ENCODE measurements at places on chromosomes 11 and 22.

DNA sequence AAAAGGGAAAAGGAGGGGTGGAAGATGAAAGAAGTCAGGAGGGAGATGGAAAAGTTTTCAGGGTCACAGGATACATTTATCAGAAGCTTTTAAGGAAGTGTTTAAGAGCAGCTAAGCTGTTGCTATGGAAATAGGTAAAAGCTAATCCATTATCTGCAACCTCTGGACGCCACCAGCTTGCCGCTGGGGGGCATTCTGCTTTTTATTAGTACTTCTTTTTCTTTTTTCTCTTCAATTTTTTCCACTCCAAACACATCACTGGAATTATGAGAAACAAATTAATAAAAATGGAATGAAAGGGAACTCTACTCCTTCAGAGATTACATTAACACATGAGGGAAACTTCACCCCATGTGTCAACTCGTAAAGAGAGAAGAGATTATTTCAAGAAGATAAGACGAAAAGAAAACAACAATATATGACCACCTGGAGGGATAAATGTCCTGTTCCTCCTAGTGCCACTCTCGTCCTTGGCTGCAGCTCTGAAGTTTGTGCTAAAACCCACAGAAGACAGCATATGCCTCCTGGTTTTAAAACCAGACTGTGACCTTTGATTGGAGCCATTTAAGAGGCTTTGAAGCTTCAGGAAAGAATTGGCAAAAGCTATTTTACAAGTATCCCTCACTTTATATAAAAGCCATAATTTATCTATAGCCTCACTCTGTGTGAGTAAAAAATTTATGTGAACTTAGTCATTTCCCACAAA is 972.8 kb downstream of the OPCML start:
- DNase-seq = no peak

GRCh38 chr11:113446112-113446511 is 29.1 kb downstream of the DRD2 start:
- DNase-seq = peak; percentile 15

- no peak for DNase-seq
Measured at GRCh38 chr11:15367695-15368094, 253.0 kb downstream of the INSC start.

DNA sequence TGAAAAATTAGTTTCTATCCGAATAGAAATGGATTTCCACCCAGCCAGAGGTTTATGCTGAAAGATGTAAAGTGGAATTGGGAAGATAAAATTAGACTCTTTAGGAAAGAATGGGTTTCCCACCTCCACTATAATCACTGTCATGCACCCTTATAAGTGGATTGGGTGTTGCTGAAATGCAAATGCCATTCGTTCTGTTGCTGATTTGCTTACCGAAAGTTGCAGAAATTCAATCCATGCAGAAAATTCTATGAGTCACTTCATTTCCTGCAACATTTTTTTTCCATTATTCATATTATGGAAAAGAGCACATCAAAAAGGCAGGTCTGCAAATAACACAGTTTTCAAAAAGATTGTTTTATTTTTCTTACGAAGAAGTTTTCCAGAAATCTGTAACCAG is 65.6 kb downstream of the LDLRAD3 start:
- DNase-seq = peak; percentile 40

DNA sequence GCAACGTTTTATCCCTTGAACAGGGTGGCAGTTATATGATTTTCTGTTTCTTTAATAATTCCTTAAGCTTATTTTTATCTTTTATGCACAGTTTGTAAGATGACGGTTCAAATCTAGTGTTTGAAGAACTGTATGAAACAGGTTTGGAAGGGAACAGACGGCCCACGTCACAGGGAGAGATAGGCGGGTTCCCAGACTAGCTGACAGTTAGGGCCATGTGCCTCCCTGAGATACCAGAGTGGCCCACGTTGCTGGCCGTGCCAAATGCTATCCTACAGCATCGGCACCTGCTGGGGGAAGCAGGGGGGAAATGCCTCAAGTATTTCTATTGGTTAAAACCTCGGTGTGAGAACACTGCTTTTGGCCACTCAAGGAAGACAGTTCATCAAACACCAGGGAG is 50.2 kb upstream of the BID start:
- no peak for DNase-seq

GRCh38 chr11:68969386-68969785 is 11.4 kb downstream of the MRGPRD start:
- DNase-seq = no peak

DNA sequence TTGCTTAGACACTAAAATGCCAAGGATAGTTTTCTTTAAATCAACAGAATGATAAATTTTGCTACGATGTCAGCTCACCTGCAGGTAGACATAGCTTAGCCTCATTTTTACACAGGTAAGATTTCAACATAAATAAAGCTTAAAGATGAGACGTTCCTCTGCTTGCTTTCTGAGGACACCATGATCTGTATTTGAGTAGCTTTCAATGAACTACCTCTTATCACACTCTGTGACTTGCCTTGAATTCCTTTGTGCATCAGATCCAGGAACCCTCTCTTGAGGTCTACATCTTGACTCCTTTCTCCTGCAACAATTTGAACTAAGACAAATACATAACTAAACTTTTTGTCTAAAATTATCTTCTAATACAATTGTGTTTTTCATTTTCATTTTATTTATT is 26.1 kb upstream of the OR8I2 start:
- DNase-seq = no peak

- no peak for DNase-seq
Measured at GRCh38 chr11:66007201-66007634, 4.6 kb upstream of the CST6 start.

- DNase-seq = no peak
Measured at GRCh38 chr11:61295596-61295926, 445 bp upstream of the VWCE start.

GRCh38 chr11:133832991-133833897 is 12.1 kb downstream of the SPATA19 start:
- no peak for DNase-seq

DNA sequence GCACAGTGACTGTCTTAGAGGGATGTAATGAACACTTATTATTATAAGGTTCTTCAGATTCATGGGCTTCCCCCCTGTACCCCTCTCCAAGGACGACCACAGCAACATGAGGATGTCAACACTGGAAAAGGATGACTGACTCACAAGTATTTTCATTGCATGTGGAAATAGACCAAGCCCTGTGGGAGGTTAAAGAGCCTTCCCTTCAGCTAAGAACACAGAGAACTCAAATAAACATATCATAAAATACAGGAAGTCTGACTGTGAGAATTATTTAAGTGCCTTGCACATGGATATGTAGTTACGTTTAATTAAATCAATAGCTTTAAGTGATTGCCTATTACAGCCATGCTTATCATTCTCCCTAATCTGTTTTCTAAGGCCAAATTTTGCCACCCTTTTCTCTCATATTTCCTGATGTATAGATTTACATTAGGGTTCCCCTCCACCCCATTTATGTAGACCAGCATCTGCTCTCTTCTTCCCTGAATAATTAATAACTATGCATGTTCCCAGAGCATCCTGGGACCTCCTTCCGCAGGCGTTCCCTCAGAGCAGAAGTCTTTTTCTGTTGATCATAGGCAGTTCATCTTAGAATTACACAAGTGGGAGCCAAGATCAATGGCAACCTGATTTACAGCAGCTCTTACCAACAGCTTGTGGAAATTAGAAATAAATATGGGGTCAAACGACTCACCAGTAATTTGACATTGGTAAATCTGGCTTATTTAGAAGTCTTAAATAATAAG is 226.9 kb downstream of the OPCML start:
- no peak for DNase-seq

DNA sequence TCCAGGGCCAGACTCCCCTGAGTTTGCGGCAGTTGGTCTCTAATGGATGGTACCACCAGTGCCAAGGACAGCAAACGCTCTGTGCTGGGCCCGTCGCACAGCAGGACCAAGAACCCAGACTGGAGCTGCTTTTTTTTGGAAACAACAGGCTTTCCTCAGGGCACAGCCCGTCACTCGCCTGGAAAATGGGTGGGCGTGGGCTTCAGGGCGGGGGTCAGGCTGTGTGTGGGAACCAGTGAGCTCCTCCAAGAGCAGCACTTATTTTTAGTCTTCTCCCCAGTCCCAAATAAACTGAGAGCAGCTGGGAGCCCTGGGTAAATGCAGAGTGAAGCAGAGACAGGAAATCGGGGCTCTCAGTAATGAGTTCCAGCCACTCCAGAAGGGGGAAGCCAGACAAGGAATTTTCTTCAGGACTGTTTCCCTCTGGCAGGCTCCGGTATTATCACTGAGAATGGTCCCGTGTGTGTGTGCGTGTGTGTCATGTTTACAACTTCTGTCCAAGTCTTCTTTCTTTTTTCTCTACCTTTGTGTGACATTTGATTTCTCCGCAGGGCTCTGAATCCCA is 63.0 kb downstream of the PPFIBP2 start:
- no peak for DNase-seq

- DNase-seq = no peak
Measured at GRCh38 chr22:40312050-40312449, 34.2 kb upstream of the ADSL start.

DNA sequence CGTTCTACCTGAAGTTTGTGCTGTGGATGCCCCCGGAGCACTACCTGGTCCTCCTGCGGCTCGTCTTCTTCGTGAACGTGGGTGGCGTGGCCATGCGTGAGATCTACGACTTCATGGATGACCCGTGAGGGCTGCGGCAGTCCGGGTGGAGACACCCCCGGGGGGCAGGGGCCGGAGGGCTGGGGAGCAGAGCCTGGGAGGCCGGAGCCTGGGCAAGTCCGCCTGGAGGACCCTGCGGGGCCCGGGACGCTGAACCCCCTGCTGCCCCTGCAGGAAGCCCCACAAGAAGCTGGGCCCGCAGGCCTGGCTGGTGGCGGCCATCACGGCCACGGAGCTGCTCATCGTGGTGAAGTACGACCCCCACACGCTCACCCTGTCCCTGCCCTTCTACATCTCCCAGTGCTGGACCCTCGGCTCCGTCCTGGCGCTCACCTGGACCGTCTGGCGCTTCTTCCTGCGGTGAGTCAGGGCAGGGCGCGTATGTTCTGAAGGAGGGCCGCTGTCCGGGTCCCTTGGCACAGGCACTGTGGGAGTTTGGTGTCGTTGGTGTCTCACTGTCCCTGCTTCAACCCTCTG is 17.3 kb downstream of the RNH1 start:
- no peak for DNase-seq

DNA sequence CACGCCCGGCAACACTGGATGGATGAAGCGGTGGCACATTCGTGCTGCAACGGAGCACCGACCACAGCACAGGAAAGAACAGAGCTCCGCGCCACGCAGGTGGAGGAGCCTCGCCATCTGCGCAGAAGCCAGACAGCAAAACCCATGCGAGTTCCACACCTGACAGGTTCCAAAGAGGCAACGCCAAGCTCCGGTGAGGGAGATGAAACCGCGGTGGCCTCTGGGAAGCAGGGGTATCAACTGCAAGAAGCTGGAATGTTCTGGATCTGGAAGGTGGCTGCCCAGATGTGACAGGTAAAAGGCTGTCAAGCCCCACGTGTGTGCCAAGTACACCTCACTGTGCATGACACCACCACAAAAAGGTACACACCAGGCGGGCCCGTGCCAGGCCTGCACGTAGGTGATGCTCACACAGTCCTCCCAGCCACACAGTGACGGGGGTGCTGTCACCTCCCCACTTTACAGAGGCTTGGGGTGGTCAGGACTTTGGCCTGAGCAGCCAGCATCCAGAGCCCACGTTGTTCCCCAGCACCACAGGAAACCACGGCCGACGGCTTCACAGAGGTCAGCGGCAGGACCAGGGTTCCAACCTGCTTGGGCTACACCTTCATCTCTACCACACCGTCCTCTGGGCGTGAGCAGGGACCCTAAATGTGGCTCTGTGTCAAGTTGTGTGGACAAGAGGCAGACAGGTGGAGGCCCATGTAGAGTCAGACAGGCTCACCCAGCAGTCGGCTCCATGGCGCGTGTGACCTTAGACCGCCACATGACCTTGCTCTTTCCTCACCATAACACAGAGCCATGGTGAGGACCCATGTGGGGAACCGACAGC is 19.7 kb upstream of the EFCAB6 start:
- DNase-seq = no peak

- no peak for DNase-seq
Measured at GRCh38 chr11:116545912-116546311, 226.9 kb downstream of the BUD13 start.

DNA sequence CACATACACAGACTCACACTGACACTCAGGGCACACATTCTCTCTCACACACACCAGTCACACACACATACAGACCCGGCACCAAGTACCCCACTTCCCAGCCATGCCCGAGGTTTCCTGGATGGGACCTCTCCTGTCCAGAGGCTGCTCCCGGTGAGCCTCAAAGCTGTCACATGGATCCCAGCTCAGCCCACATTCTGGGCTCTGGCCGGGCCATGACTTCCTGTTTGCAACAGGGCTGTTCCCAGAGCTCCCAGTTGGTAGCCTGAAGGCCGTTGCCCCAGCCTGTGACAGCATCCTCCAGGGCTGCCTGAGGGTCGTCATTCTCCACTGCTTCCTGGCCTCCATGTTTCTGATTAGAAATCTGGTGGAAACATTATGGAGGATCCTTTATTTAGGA is 14.6 kb upstream of the CYP2D6 start:
- DNase-seq = no peak

DNA sequence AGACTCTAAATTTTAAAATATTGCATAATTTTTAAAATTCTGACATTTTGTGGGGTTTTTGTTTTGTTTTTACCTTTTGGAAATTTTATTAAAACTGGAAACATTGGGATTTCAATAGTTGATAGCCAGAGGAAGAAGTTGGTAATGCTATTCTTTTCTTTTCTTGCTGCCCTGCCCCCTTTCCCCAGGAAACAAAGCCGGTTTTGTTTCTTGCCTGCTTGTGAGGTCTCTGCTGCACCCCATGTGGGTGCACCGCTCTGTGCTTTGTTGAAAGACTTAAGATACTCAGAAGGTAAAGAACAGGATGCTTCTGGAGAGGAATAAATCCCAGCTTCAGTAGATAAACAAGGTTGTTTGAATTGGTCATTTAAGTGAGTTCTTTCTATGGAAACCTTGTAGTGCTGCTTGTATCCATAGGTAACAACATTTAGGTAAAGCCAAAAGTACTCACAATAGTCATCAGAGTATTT is 87.5 kb downstream of the YAP1 start:
- no peak for DNase-seq

DNA sequence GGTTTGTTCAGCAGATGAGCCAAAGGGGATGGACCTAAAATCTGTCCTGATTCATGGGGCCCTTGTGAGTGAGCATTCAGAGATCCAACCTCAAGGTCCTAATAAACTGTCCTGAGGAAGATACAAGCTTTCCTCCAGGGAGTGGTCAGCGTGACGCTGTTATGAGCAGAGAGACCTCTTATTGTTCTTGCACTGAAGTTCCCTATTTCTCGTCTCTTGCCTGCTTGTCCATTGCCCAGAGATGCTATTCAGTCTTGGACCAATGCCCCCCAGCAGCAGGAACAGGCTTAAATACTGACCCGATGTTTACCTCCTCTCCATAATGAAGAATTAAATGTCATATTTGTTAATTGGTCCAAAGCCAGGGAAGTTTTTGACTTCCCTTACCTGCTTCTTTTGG is 225.2 kb upstream of the PGR start:
- no peak for DNase-seq
